ENCODE measurements at places on chromosomes 6 and 20.

GRCh38 chr6:85482206-85482904, 32.5 kb downstream of the NT5E start:
- DNase-seq: no peak

GRCh38 chr20:63087872-63088680, 81.3 kb upstream of the BHLHE23 start:
- DNase-seq: no peak

- DNase-seq: no peak
Measured at GRCh38 chr6:95439741-95440140, 137.6 kb upstream of the MANEA start.

GRCh38 chr6:18161431-18161830, 6.2 kb downstream of the KDM1B start:
- peak; percentile 36 for DNase-seq

DNA sequence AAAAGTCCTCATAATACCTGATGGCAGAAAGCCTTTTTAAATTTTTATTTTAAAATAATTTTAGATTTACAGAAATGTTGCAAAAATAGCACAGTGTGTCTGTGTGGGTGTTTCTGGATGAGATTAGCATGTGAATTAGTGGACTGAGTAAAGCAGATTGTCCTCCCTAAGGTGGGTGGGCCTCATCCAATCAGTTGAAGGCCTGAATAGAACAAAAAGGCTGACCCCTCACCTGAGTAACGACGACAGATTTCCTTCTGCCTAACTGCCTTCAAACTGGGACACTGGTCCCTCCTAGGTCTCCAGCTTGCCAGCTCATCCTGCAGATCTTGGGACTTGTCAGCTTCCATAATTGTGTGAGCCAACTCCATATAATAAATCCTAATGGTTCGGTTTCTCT, 54.2 kb downstream of the FAXC start:
- no peak for DNase-seq

DNA sequence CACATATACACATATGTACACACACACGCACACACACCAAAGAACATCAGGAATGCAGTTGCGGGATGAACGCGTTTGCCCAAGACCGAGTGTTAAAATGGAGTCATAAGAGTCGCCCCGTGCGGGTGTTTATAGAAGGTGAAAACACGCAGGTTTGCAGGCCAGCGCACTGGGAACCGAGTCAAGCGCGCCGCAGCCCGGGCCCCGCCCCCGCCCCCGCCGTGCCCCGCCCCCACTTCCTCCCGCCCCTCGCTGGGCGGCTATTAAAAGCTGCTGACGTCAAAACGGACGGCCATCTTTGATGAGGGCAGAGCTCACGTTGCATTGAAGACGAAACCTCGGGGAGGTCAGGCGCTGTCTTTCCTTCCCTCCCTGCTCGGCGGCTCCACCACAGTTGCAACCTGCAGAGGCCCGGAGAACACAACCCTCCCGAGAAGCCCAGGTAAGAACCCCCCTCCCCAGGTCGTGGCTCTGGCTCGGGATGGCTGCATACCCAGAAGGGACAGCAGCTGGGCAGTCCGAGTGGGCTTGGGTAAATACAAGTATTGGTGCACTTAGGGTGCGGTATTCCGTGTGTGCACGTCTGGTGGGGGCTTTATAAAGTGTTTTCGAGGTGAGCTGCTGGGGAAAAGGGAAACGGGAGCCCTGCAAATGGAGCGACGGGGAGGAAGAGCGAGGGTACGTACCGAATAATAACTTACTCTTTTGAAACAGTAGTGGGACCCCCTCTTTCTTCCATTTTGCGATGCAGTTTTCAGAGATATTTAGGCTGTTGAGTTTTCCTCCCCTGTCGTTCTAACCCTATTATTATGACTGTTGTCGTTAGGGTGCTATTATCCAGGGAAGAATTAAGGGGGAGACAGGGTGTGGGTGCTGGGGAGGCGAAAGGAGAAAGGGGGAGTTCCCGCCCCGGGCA, at the start of gene SNAP25:
SNAP25 (plus strand) TSS at position 295 of the 916 bp plus-strand sequence. CDS start 56,662 bp downstream, outside the sequence.
- DNase-seq: peak; percentile 85

GRCh38 chr6:50093938-50094272, 44.2 kb upstream of the DEFB112 start:
- DNase-seq: no peak

GRCh38 chr20:59015411-59015810, 3.8 kb upstream of the TUBB1 start:
- DNase-seq: no peak

- DNase-seq: no peak
Measured at GRCh38 chr6:1832358-1832757, 222.6 kb downstream of the FOXC1 start.

- DNase-seq: no peak
Measured at GRCh38 chr20:7841971-7842310, 98.3 kb downstream of the HAO1 start.

DNA sequence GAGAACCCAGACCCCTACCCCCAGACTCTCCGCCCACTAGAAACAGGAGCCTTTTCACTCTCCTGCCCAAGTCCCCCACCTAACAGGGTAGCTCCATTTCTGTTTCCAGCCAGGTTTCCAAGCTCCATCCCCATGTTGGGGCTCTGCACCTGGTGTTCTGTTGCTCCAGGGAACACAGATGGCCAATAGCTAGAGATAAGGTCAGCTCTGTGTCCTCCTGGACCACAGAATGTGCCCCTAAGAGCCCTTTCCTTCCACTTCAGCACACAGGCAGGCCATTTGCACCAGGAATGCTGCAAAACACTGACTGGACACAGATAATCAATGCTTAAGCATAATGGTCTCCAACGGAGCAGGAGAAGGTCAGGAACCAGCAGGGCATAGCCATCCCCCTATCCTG, 159.4 kb downstream of the QRSL1 start:
- no peak for DNase-seq

DNA sequence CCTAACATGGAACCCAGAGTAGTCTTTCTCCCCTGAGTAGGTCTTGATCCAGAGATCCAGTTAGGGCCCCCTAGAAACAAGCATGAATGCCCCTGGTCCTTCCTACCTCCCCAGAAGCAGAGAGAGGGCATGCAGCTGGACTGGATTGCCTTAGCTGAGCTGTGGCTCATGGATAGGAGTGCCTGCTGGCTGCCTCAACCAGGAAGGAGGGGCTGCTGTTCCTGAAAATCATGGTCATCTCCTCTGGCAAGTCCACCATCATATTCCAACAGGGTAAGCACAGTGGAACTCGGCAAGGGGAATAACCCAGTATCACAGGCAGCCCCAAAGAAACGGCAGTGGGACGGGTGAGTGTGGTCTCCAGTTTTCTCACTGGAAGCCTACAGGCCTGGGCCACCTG, 53.1 kb upstream of the ENTPD6 start:
- DNase-seq: no peak

DNA sequence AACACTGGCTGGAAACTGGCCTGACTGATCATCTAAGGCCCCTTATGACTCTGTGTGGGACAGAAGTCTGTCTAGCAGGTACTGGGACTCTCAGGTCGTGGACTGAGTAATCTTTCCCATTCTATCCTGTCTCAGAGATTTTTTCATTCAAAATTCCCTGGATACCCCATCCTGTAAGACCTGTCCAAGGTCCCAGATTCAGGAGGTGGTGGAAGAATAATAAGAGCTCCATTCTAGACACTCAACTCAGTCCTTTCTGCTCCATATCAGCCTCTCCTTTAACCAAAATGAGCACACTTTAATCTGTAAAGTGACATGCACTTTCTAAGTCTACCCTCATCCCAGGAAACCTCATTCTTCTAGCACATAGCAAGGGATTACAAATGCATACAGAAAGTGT, 82.5 kb upstream of the MRPS10 start:
- no peak for DNase-seq

- DNase-seq: peak; percentile 65
Measured at GRCh38 chr20:51326201-51326819, 216.2 kb downstream of the NFATC2 start.

DNA sequence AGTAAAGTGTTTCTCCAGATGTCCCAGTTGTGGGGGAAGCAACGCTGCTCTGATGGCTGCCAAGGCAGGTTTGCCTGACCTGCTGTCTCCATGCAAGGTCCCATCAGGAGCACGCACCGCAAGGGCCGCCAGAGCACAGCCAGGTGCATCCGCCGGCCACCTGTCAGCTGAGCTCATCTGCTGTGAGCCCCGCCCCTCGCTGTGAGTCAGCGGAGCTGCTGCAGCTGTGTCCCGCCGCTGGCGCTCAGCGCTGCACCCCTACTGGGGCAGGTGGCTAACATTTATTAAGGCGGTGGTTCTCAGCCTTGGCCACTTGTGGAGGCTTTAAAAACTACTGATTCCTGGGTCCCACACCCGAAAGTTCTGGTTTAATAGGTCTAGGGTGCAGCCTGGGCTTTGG, 225.7 kb downstream of the UST start:
- DNase-seq: peak; percentile 50

All from hematopoietic multipotent progenitor cell treated with erythropoietin and hydrocortisone succinate and interleukin-3 and kit ligand, for 4 days (in vitro differentiated cells).